ENCODE measurements at places on chromosomes 2 and 18.

DNA sequence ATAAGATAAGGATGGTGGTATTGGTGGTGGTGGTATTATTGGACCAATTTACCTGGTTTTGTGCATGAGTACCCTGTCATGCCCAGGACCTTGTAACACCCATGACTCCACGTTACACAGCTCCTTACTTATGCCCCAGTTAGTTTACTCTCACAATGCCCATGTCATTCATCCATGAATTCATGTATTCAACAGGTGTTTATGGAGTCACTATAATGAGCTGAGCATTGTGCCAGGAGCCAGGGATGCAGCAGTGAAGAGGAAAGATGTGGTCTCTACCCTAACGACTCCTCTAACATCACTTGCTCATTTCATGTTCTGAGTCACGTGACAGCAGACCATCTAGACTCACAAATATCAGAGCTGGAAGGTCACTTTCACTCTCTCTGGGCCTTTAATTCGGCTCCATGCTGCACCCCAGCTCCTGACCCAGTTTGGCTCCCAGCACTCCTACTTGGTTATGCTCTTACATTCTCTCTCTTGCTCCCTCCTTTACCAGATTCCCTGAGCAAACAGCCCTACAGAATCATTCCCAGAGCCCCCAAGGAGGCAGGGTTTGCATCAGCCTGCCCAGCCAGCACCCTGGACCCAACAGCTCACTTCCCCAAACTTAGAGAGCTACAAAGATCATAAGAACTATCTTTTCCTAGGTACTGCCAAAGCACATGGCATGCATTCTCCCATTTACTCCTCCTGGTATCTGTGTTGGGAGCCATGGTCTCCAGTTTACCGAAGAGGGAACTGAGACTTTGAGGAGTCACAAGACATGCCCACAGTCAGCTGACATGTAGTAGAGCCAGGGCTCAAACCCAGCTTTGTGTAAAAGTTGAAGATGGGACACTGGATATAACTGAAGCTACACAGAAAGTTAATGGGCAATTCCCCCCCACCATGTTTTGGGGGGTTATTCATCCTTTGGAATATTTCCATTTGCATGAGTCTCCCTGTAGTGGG, 449.9 kb downstream of the LRATD1 start:
- no peak for DNase-seq

DNA sequence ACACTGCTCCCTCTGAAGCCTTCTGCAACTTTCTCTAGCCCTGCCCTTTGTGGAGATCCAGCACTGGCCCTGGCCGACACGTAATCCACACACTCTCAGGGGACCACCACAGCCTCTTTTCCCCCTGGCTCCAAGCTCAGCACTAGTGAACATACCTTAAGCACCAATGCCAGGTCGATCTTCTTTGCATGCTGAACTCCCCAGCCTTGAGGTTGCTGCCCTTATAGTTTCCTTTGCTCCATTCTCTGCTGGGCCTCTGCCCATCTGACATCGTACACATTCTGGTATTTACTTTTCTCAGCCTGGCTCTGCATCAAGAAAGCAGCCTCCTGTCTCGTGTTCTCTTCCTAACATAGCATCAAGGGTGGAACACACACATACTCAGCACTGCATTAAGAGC, 361.5 kb downstream of the LPIN1 start:
- no peak for DNase-seq

DNA sequence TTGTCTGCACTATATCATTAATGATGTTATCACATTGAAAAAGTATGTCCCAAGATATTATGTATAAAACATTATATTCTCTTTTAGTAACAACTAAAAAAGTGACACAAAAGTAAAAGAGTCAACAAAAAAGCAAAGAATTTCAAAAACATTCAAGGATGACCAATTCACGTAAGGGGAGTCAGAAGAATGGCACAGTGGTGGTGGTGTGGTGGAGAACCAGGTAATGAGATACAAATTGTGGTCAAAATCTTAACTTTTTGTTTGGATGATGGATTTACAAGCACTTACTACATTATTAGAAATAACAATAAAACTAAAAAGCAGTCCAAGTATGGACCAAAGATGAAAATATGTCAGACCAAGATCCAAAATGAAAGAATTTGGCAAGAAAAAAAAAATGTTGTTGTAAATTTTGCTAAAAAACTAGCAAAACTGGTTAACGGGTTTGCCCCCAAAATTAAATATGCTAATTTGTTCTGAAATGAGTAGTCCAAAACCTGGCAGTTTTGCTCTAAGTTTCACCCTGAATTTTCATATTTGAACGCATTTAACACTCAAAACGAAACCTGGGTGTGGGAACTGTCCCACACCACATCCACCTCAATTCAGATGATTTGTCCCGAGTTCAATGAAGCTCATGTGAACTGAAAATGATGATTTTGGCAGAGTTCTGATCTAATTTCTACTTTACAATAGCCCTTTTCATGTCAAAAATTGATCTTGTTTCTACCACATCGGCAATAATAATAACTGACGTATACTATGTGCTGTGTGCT, 135.8 kb downstream of the IKZF2 start:
- DNase-seq = no peak

- peak; percentile 67 for DNase-seq
These were observed 41.4 kb downstream of the ATP6V1C2 start for GRCh38 chr2:10762651-10763460.
